ENCODE measurements at places on chromosomes 3 and 15.

- no peak for DNase-seq
These were observed 878 bp upstream of the TLR9 start for GRCh38 chr3:52226229-52226817.

- DNase-seq, result no peak
These were observed 49.7 kb downstream of the LRTM1 start for GRCh38 chr3:54878145-54878544.

DNA sequence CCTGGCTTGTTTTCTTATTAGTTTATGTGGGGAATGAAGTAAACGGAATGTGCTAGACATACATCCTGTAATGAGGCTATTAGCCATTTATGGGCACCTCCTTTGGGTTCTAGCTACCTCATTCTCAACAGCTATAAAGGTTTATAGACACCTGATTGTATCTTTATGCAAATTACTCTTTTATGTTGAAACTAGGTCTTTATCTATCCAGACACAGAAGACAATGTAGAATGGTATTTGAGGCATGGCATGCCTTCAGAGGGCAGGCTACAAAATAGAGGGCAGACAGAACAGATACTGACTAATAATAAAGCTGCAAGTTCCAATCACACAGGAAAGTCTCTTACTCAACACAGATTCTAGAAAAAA lies 27.1 kb downstream of the TBC1D2B start:
- DNase-seq, result no peak

DNA sequence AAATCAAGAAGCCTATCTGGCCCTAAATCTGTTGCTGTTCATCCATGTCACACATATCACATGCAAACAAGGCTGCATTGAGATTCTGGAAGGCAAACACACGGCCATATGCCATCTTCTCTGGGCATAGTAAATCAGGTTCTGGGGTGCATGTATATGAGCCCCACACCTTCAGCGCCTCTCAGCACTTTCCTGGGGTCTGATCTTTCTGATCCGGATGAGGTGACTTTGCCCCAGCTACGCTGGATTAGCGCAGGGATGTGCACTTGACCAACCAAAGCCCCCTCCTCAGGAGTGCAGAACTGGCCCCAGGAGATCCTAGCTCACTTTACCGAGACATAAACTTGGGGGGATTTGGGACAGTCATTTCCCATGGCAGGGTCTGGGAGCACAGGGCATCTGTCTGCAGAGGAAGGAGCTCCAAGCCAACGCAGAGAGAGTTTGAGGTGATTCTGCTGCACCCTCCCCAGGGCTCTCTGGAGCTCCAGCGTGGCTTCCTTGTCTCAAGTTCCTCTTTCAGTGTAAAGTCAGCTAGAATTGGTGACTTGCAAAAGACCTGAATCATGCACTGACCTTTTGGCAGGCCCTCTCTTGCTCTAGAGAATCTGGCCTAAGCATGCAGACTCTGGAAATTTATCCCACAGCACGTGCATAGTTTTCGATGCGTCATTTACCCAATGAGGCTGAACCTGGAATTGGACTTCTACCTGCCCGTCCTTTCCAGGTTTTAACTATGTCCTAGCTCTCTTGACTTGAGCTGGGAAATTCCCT lies 63.5 kb upstream of the KLF13 start:
- DNase-seq, result no peak

GRCh38 chr3:25038271-25038670 lies 389.8 kb upstream of the RARB start:
- no peak for DNase-seq

- no peak for DNase-seq
These were observed 160.7 kb downstream of the PDE8A start for GRCh38 chr15:85142312-85142711.

DNA sequence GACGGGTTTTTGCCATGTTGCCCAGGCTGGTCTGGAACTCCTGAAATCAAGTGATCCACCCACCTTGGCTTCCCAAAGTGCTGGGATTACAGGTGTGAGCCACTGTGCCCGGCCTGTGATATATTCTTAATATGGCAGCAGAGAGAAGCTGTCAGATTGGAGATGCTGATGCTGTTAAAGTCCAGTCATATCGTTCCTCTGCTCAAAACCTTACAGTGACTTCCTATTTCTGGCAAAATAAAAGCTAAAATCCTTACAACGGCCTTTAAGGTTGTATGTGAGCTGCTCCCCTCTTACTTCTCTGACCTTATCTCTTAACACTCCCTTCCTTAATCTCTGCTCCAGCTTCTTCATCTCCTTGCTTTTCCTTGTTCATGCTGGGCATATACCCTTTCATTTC lies 26.6 kb upstream of the MGA start:
- DNase-seq, result no peak

DNA sequence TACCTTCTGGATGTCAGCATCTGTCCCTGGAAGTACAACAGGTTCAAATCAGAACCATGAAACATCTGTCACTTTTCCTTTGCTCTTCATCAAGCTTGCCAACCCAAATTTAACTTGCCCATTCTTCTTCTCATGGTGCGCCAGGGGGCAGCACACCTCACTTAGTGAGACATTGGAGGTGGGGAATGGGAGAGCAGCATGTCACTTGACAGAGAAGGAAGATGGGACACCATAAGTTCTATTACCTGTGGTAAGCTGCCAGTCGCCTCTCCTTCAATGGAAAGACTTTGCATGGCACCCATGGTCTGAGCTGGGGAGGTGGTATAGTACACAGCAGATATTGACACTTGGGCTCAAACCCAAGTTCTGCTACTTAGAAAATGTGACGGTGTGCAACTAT lies 2.9 kb downstream of the SCN5A start:
- DNase-seq, result no peak

GRCh38 chr3:72977060-72977808 lies 19.4 kb upstream of the PPP4R2 start:
- no peak for DNase-seq

- DNase-seq, result no peak
These were observed 375 bp upstream of the MYZAP start for GRCh38 chr15:57591237-57591821.

GRCh38 chr3:196694202-196694638 lies 17.8 kb downstream of the CEP19 start:
- DNase-seq, result peak; percentile 33

DNA sequence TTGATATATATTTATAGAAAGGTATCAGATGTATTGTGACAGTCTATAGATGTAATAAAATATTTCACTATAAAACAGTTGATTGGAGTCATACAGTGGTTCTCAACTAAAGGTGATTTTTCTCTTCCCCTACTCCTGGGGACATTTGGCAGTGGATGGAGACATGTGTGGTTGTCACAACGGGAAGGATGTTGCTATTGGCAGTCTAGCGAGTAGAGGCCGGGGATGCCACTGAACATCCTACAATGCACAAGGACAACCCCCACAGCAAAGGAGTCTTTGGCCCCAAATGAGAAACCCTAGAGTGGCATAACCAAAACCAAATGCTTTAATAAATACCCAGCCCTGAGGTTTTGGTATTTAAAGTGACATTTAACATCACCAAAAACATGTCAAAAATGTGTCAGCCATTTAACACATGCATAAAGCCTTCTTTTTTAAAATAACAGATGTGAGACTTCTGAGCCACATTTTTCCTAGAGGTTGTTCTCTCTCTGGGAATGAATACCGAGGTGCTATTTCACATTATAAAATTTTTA lies 367.5 kb downstream of the PTPRG start:
- DNase-seq, result no peak

DNA sequence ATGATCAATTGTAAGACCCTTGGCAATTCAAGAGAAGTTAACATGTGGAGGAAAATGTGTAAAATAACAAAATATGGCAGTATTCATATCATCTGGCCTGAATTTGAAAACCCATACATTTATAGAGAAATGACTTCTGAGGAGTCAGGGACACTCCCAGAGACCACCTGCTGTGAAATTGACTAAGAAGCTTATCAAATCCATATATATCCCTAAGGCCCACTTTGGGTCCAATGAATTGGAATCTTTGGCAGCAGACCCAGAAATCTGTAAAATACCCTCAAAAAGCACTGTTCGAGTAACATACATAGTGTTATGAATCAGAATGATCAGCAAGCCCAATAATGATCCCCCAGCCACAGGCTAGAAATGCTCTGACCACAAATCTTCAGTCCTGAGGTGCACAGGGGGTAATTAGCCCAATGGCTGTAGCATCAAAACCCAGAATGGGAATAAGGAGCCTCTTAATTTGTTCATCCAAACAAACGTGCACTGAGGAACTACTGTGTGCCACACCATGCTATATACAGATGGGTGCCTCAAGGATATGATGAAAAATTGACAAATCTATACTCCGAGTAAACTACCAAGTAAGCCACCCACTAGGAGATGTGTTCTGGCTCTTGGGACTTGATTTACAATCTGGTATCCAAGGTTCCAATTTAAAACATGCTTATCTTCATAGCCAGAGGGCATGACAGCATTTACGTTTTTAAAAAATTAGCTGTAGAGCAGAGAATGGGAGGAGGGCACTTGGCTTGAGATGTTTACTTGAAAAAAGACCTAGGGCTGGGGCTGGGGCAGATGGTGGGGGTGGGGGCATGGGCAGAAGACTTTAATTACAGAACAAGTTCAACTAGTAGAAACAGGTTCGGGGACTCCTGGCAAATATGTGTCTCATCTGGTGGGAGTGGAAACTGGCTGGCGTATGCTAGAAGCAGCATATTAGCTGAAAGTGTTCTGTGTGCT lies 9.1 kb upstream of the ARHGEF3 start:
- DNase-seq, result no peak

DNA sequence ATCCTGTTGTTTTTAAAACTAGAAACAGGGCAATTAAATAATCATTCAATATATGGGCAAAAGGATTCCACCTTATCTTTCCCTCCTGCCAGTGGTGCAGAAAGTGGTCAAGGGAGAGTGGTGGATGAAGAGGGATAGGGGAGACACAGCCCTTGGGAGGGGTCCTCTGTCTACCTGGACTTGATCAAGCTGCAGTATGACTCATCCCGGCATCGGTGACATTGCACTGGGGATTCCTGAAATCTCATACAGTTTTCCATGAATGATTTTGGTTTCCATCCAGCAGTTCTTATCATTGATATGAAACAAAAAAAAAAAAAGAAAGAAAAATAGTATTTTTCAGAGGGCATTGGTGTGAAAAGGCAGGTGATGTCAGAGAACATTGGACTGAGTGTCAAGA lies 62.9 kb downstream of the CMTM8 start:
- no peak for DNase-seq

DNA sequence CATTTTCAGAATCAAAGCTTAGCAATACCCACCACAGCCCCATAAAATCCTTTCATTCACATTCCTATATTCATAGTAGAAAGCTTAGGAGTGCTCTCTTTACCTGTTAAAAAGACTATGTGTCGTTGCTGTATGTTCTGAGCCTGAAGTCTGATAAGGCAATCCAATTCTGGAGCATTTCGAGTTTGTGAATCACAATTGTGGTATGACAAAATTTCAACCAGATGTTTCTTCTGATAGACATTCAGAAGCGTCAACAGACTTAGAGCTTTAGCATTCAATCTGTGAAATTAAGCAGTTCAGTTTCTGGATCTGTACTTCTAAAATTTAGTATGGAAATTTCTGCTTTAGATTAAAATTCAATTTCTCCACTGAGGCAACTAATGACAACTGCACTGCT lies 58.3 kb downstream of the TASOR start:
- no peak for DNase-seq

DNA sequence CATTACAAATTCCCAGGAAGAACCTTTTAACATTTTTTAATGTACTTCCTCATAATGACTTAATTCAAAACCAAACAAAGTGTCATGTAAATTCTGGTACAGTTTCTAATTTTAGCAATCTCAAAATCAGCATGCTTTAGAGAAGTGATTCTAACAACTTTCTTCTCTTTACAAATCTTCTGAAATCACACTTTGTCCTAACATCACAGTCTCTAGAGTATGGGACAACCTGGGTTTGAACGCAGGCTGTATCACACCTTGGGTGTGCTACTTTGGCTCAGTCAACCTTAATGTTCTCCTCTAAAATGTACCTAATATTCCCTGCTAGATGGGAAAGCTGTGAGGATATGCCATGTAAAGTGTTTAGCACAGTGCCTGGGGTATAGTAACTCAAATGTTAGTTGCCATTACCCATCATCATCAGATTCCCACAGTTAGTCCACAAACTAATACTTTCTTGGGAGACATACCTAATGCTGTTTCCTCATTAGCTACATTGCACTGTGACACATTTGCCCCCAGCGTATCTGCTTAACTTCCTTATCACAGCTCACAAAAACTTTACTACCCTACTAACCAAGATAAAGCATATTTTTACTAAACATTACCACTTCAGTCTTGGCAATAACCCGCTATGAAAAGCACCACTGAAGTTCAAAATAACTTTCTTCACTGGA lies 3.1 kb downstream of the TSPAN3 start:
- DNase-seq, result no peak

GRCh38 chr15:74840851-74841775 lies 1.8 kb downstream of the ULK3 start:
- DNase-seq, result no peak

- DNase-seq, result no peak
These were observed 31.0 kb downstream of the ACAP2 start for GRCh38 chr3:195411836-195412235.

GRCh38 chr3:106392915-106393314 lies 524.1 kb upstream of the CBLB start:
- no peak for DNase-seq

GRCh38 chr3:33092496-33093254 lies 4.3 kb downstream of the GLB1 start:
- DNase-seq, result no peak

- no peak for DNase-seq
These were observed 62.4 kb downstream of the C3orf80 start for GRCh38 chr3:160287666-160288065.

DNA sequence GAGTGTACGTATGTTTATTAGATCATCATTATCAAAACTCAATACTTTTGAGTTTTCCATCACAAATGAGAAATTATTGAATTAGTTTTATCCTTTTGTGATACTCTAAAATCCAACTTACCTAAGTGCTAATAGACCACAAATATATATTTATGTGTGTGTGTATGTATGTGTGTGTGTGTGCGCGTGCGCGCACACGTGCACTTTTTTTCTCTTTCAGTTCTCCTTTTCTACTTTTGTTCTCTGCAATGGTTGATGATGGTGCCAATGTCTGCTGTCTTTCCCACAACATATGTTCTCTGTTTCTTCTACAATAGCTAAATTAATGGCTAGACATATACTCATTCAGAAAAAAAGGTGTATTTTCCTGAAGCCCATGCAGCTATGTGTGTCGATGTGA lies 571.6 kb upstream of the ARPP21 start:
- DNase-seq, result no peak

GRCh38 chr15:70741107-70741531 lies 22.2 kb downstream of the UACA start:
- no peak for DNase-seq

- no peak for DNase-seq
These were observed 209.1 kb downstream of the NR1D2 start for GRCh38 chr3:24154013-24154695.

Data from NCI-H2107 (cell line).